ENCODE measurements at places on chromosomes 3 and 15.

DNA sequence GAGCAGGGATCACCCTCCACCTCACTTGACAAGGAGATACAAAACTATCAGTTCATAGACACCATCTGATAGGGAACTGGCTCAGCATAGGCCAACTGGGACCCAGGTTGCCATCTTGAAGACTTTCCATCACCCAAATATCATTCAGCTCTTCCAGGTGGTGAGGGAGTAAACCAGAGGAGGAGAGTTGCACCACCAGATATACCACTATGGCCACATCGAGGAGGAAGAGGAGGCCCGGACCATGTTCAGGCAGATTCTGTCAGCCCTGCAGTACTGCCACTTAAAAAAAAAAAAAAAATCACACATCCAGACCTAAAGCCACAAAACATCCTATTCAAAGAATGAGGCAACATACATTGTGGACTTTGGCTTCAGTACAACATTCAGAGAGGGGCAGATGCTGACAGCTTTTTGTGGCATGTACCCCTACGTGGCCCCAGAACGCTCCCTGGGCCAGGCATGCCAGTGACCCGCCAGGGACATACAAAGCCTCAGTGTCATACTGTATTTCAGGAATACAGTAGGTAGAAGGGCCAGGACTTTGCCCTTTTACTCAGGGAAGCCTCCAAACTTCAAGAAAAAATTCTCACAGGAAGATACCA, 18.4 kb upstream of the EMC3 start:
- DNase-seq, result no peak

- no peak for DNase-seq
Measured at GRCh38 chr3:66239513-66240123, 18.8 kb downstream of the SLC25A26 start.

DNA sequence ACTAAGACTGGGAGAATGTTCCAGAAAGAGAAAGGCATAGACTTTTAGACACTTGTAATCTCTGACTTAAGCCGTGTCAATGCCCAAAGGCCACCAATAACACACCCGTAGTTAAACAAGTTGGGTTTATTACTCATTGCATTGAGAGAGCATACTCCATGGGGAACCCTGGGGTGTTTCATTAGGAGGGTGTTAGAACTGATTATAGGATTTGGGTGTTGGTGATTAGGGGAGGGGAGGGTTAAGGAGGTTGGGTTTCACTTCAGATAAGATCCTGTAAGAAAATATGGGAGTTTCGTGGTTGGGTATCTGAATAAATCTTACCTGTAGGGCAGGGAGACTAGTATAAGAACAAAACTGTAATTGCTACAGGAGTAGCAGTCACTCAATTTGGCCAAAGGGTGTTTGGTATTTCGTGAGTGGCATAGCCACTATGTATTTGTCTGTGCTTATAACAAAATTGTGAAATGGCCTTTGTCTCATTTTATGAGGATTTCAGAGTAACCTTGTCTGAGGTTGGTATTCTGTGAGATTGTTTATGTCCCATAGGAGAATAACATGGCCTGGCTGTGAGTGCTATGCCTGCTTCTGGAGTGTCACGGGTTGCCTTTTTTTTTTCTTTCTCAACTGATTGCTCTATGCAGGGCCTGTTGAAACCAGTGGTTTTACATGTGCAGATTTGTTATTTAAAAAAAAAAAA, 2.9 kb downstream of the HACD3 start:
- DNase-seq, result no peak

DNA sequence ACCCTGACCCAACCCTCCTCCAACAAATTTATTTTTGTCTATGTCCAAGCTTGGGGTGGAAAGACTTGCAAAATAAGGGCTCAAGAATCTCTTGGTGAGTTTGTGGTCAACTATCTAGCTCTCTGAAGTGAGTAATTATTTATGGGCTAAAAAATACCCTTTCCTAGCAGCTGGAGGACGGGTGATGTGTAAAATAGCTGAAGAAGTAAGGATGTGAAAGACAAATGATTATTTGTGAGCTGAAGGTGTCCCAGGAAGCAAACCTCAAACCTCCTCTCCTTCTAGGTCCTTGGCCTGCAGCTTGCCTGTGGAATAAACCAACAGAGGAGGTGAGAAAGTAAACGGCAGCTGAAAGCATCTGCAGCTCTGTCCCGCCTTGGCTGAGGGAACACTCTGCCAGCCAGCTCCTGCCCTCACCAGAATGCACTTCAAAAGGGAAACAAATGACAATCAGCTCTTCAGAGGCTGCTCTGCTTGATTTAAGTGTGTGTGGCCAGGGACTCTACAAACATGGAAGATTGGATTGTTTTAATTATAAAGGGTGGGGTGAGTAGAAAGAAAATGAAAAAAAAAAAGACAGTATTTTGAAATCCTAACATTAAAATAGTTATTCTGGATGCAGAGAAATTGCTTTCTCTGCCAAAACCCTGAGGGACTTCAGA, 60.3 kb downstream of the TM4SF4 start:
- DNase-seq, result no peak
